Pons (tissue), 1 donor: ENCODE measurements at places on chromosomes 1 and 21.

DNA sequence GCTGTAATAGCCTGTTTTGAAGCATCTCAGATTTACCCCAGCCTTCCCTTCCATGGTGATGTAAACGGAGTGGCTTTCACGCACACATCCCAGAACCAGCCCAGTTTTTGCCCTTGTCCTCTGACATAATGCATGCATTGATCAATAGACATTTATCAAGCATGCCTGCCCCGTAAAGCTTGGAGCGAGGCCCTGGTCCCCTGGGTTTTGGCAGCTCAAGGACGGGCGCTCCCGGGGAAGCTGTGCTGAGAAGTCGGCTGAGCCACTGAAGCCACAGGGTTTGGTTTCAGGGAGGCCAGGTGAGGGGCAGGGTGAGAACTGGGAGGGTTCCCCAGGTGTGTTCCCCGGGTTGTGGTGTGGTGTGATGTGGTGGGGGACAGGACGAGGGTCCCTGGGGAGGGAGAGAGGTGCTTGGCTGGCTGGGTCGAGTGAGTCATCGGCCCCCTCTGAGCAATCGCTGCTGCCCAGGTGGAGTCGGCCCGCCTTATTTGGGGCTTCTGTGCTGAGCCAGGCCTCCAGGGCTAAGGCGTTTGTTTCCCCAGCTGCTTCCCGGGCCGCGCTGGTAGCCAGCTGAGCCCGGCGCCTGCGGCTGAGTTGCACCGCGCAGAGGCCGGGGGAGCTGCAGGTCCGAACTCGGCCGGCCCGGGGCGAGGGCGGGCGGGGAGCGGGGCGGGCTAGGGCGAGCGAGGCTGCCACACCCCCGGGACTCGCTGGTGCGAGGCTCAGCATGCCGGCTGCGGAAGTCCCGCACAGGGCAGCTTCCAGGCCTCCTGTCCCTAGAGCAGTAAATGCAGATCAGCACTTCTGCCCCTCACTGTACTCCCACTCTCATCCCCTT, 23.6 kb downstream of the ATP2B4 start:
- no peak for DNase-seq

GRCh38 chr1:234756857-234757256, 146.9 kb upstream of the IRF2BP2 start:
- DNase-seq = no peak

DNA sequence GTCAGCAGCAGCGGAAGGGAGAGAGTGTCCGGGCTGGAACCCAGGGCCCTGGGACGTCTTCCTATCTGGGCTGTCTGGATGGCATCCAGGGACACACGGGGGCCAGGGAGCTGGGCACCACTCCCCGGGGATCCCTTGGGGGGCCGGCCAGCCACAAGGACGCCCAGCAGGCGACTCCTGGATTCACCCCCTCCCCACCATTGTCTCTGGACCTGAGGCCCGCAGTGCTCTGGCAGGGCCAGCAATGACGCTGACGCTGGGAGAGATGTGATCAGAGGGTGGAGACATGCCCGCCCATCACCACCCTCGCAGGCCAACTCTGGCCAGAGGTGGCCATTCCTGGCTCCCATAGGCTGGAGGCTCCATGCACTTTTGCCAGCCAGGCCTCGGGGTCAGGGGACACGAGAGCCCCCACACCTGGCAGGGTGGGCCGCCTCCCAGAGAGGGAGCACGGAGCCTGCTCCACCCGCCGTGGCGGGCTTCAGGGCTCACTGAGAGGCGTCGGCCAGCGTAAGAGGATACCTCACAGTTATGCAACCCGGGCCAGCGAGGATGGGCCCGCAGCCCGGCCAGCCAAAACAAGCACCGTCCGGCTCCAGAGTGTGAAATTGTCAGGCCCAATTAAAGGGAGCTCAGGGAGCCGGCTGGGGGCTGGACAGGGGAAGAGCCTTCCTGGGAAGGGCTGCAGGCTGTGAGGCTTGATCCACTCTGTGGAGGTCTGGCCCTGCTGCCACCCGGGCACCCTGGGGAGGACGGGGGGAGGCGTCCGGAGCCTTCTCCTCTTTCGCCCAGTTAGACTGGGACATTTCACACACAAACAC, 10.3 kb downstream of the ACTRT2 start:
- peak; percentile 57 for DNase-seq

GRCh38 chr1:237672748-237673147, 218.0 kb downstream of the ZP4 start:
- DNase-seq = no peak

GRCh38 chr1:54681358-54681757, 34.3 kb upstream of the TTC4 start:
- no peak for DNase-seq

GRCh38 chr1:159201642-159202041, 3.0 kb upstream of the ACKR1 start:
- DNase-seq = no peak

DNA sequence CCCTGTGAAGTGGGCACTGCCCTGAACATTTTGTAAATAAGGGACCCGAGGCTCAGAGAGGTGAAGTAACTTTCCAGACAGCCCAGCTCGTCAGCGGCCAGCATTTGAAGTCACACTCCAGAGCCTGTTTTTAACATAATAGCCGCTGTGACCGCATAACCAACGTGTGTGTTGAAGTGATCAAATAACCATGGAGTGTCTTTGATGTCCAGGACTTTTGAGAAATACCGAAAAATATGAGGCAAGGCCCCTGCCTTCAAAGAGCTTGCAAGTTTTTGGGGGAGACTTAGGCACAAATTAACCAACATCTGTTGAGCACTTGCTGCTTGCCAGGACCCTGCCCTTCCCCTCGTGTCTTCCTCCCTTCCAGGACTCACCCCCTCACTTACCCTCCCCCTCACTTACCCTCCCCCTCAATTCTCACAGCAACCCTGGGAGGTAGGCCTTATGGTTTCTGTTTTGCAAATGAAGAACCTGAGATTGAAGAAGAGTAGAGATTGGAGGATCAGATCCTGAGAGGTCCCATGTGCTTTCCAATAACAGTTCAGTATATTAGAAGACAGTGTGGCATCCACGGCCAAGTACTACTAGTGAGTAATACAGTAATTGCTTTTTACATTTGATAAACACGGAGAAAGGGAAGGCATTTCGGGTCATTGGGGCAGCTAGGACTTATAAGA, 1.3 kb upstream of the SLC16A1 start:
- DNase-seq = no peak

DNA sequence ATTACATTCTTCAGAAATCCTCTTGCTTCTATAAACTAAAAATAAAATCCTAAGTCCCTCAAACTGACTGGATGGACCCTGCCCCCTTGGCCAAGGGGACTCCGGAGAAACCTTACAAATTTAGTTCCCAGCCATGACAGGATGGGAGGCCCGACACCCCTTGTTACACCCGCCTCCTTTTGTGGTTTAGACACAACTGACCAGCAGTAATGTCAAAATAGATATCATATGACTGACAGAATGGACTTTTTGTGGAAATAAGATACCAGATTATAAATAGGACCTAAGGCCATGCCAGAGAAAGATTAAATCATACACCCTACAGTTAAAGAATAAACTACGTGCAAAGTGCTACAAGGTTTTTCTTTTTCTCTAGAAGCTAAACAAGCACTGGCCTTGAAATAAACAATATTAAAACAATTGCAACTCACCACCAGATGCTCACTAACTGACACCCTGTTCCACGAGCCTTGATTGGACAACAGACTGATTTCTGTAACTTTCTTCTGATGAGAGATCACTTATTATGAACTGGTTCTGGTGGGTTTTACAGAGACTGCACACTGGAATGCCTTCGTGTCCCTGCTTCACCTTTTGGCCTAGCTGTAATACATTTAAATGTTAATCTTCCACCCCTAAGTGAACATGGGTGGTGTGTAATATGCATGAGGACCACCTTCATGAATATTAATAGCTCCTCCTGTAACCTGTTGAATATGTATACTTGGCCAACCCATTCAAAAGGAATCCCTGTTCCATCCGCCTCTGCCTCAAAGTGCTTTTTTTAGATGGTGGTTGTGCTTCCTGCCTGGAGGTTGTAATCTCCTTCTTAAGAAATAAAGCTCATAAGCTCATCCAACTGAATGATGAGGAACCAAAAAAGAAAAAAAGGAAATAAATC, 99.6 kb downstream of the ODF2L start:
- DNase-seq = no peak

DNA sequence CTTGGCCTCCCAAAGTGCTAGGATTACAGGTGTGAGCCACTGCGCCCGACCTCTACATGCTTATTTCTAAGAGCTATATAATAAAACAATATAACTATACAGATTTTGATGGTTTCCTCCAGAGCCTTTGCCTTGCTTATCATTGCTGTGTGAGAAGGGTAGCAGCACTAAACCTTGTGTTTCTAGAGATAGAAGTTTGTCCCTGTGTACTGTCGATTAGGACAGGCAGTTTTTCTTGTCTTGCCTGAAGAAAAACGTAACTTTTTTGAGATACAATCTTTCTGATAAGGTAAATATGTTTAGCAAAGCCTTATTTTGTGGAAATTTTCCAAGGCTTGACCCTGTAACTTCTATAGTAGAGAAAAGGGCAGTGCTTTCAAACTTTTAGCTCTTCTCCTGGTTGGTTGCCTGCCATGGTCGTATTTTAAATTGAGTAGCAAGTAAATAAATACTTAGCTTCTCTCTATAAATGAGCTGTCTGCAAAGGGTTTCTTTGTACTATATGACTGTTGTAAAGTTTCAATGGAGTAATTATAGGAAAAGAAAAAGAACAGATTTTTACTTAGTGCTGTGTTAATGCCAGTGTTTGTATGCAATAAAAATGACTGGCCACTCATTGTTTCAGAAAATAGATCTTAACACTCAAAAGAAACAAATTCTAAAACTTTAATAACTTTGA, 86.4 kb upstream of the CACYBP start:
- no peak for DNase-seq

DNA sequence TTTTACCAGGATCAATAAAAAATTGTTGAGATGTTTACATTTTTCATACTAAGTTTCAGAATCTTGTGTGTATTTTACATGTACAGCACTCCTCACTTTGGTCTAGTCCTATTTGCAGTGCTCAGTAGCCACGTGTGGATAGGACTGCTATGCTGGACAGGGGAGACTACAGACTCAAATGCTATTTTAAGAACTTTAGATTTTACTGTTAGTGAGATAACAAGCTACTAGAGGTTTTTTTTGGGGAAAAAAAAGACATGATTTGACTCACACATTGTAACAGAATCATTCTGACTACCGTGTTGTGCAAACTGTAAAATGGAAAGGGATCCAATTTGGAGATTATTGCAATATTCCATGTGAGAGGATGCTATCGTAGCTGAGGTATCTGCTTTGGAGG, 418.9 kb upstream of the PRMT6 start:
- no peak for DNase-seq

DNA sequence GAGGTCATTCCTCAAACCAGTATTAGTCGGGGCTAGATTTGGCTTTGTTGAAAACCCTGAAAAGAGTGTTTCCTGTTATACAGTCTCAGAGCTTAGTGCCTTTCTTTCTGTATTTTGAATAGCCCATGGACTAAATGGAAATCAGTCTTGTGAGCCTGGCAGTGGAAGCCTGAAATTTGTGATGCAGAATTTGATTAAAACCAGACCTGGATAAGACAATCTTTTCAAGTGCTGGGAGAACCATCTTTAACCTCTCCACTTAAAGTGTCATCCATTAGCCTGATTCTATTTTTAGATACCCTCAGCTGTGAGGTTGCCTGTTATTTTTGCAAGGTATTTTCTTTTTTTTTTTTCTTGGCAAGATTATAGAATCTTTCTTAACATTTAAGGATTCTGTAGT, 19.5 kb downstream of the ACTN2 start:
- DNase-seq = peak; percentile 89

- no peak for DNase-seq
Observed at GRCh38 chr1:212437179-212437798, 4.6 kb downstream of the NENF start.

DNA sequence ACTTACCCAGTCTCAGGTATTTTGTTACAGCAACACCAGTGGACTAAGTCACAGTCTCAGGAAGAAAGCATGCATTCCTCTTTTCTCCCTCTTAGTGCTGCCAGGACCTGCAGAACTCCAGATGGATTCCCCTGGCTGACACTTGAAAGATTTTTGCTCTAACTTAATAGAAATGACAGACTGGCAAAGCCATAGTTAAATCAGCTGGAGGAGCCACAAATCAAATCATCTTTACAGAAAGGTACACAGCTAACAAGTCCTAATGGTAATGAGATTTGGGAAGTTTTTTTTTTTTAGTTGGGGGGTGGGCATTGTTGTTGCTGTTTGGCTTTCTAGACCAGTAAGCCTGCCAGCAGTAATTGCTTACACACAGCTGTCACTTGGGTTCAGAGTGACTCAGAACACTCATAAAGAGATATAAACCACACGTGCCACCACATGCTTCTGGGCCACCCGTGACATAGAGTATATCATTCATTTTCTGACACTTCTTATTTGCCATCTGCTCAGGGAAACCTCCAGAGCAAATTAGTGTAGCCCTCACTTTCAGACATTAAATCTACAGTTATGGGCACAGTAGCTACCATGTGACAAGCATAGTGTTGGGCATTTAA, 72.4 kb downstream of the FH start:
- no peak for DNase-seq

GRCh38 chr1:71859806-71860205, 422.5 kb downstream of the NEGR1 start:
- no peak for DNase-seq

- DNase-seq = no peak
Observed at GRCh38 chr1:201676641-201677040, 137.7 kb downstream of the NAV1 start.

GRCh38 chr21:24424776-24425175, 1182.5 kb downstream of the MRPL39 start:
- no peak for DNase-seq
